ENCODE measurements at places on chromosomes 6 and 20. TPM values are rescaled to one million over a fixed set of nuclear protein-coding genes. Genes with fewer than 3 reads are reported as not detected.

DNA sequence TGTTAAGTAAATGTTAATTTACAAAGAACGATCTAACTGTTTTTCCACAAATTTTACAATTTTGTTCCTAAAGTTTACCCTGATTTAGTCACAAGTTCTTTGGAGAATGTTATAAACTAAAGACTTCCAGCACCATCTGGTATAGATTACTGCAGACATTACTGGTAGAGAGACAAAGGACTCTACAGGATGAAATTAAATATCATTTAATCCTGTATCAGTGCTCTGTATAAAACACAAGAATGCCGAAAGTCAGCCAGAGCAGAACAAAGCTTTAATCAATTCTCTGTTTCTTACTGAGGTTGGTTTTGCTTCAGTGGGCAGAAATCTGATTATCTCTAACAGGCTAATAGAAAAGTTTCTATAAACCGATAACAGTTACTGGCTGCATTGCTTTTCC lies 763.6 kb downstream of the TENT5A start:
- no peak for DNase-seq

TGM3 gene
- not detected for total RNA-seq

GRCh38 chr20:41654884-41655283 lies 36.7 kb upstream of the CHD6 start:
- DNase-seq, result peak; percentile 33

GRCh38 chr20:10928841-10929421 lies 255.1 kb upstream of the JAG1 start:
- no peak for DNase-seq

DNA sequence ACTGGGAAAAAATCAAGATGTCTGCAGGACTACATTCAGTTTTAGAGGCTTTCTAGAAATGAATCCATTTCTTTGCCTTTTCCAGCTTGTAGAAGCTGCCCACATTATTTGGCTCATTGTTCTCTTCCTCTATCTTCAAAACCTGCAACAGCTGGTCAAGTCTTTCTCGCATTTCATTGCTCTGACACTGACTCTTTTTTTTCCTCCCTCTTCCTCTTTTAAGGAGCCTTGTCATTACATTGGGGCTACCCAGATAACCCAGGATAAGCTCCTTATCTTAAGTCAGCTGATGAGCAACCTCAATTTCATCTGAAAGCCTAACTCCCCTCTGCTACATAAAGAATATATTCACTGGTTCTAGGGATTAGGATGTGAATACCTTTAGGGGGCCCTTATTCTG lies 53.2 kb upstream of the CEP162 start:
- no peak for DNase-seq

DNA sequence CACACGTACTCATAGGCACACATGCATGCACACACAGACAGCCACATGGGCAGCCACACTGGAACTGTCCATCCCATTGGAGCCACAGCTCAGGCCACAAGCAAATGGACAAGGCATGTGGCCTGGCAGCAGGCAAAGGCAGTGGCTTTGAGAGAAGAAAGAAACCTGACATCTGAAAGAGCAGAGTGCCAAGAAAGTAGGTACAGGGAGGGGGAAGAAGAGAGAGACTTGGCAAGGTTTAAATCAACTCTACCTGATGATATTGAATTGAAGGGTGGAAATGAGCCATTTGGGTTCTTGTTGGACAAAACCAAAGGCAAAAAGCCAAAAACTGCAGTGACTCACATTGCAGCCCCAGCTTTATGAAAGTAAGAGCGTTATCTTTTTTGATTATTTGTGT lies 142.7 kb downstream of the PCSK2 start:
- no peak for DNase-seq

ZBTB46 gene
- total RNA-seq, result 7.3 TPM

GRCh38 chr20:57212534-57213276 lies 53.7 kb downstream of the BMP7 start:
- DNase-seq, result peak; percentile 93

DNA sequence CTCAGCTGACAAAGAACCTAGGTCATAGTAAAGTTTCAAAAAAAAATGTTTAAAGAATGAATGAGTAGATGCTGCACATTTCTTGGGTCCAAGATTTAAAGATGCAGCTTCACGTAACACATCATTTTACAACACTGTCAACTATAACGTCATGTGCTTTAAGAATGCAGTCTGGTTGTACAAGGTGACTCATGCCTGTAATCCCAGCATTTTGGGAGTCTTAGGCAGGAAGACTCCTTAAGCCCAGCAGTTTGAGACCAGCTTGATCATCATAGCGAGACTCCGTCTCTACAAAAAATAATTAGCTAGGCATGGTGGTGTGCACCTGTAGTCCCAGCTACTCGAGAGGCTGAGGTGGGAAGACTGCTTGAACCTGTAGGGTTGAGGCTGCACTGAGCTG lies 21.9 kb downstream of the SLC17A5 start:
- peak; percentile 10 for DNase-seq

HCRTR2 gene
- total RNA-seq, result not detected

DNA sequence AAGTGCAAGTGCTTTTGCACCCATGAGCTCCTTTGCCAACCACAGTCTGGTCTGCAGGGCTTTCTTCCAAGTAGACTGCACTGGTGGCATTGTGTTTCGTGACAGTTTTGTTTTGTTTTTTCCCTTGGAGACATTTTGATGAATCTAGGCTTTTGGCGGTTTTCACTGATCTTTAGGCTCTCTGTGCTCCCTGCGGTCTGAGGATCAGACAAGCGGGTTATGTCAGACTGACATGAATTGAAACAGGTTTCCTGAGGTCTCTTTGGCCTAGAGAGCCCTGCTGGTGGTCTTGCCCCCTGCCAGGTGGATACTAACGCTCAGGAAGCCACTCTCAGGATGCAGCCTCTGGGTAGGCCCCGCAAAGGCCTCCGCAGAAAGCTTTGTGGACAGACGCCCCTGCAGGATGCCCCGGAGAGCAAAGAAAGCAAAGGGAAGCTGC lies 555.4 kb upstream of the AGPAT4 start:
- no peak for DNase-seq

DNA sequence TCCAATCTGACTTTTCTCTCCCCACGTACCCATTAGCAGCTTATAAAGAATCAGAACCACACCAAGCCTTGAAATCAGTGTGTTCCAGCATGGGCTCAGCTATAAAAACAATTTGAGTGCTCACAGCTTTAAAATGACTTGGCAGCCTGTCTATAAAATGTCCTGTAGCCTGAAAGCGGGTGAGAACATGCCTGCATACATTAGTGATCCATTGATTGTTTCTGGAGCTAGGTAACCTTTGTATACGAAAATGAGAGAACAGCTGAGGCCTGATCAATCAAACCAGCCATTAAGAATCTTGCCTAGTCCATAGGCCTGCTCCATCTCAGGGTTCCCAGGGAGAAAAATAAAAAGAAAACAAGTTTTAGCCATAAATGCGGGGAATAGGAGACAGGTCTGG lies 245.8 kb upstream of the SULF2 start:
- no peak for DNase-seq

DNA sequence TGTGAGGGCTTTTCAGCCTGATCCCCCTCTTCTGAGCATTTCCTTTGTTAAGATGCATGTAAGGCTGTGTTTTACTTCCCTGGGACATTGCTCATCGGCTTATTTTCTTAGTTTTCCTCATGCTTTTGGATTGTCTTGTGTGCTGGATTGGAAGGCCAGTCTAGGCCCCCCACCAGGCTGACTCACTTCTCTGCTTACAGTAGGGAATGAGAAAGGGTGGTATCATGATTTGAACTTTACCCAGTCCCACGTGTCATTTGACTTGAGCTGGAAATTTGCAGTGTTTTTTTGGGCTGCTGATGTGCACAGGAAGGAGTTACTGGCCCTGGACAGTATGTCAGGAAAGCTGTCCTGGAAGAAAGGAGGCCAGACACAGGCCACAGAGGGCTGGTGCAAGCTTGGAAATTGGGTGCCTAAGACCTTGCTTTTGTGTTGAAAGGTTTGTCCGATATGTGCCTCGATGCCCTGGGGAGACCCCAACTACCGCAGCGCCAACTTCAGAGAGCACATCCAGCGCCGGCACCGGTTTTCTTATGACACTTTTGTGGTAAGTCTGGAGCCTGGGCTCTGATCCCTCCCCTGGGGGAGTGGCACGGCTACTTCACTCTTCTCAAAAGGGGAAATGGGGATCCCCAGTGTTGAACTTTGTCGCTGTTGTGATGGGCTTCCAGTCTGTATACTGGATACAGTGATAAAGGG lies 12.8 kb downstream of the RNF114 start:
- peak; percentile 56 for DNase-seq

DNA sequence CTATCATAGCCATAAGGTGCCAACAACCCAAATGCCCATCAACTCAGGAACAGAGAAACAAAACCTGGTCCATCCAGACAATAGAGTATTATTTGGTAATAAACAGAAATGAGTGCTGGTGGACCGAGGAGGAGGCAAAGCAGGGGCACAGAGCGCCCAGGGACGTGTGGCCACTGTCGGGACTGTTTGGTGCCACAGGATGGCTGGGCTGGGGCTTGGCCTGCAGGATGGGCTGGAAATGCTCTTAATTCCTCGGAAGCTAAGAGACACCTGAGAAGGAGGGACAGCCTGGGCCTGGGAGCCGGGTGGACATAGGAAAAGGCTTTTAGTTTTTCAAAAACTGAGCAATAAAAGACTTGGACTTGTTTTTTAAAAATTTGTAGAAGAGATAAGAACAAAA lies 216.4 kb downstream of the DLL1 start:
- DNase-seq, result no peak

DNA sequence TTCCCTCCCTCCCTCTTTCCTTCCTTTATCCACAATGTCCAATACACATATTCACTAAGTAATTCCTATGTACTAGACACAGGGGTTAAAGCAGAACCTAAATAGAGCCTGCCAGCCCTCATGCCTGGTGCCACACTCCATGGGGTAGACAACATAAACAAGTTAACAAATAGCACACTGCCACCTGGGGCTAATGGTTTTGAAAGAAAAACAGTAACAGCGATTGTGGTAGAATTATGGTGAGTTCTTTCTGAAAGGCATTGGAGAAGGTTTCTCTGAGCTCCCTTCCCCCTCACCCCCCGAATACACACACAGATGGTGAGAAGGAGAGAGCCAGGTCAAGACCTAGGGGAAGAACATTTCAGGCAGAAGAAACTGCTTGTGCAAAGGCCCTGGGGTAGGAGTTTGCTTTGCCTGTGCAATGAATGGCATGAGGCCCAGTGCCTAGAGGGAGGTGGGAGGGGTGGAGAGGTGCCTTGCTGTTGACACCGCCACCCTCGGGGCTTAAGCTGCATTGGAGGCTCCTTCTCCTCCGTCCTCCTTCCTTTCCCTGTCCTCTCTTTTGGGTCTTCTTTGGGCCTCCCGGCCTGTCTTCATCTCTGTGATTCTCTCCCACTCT lies 502.4 kb upstream of the SULF2 start:
- DNase-seq, result no peak

DNA sequence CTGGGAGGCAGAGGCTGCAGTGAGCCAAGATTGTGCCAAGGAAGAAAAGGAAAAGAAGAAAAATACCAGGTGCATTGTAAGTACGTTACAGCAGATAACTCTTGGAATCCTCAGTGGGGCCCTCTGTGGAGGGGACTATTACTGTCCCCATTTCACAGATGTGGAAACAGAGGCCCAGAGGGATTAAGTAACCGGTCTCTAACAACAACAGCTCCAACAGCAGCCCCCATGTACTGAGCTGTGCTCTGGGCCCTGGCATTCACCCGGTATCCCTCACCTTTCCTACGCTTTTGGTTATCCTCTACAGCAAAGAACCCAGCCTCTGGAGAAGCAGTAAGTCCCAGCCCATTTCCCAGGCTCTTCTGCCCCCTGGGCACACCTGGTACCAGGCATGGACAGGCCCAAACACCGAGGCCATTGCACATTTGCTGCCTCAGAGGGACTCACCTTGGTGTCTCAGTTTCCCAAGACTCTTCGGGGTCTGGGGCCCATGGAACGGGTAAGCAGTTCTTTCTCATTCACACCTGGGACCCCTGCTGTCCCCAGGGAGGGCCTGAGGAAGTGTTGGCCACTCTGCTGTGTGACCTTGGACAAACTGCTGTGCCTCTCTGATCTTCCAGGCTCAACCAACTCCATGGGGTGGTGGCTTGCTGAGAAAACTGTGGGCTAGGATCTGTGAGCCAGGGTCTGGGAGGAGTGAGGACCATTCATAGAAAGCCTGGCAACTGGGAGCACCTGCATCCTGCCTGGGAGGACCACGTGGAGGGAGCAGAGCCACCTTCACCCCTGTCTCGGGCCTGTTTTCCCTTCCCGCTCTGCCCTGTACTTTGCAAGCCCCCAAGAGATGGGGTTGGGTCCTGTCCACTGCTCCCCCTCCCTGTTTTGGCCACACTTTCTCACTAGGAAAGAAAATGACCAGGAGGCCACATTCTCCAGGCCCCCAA lies 59.9 kb downstream of the SNAI1 start:
- no peak for DNase-seq

WASF1 gene
- 15.8 TPM for total RNA-seq

- DNase-seq, result peak; percentile 63
These were observed 12.9 kb upstream of the WFDC2 start for GRCh38 chr20:45456632-45457031.

DNA sequence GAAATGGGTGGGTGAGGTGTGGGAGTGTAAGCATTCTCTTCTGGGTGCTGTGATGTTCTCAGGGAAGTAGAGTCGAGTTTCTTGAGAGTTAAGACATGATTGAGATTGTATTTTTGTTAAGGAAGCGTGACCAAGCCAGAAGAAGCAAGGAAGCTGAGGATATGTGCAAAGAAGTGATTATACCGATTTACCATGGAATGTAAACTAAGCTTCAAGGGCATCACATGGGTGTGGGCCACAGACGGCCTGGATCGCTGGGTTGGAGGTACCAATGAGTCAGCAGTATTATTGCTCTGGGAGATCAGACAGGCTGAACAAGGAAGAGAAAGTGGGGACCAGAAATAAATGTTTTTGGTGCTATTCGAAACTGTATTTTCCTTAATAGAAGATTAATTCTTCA lies 184.1 kb upstream of the GMDS start:
- no peak for DNase-seq

- DNase-seq, result no peak
These were observed 19.4 kb upstream of the CST3 start for GRCh38 chr20:23657202-23657601.

ASIP gene
- total RNA-seq, result not detected

LY6G5C gene
- total RNA-seq, result 1.6 TPM

- DNase-seq, result no peak
These were observed 41.6 kb downstream of the LYRM4 start for GRCh38 chr6:5219011-5219691.

- DNase-seq, result peak; percentile 58
These were observed 97.8 kb upstream of the OGFRL1 start for GRCh38 chr6:71190809-71191208.

DNA sequence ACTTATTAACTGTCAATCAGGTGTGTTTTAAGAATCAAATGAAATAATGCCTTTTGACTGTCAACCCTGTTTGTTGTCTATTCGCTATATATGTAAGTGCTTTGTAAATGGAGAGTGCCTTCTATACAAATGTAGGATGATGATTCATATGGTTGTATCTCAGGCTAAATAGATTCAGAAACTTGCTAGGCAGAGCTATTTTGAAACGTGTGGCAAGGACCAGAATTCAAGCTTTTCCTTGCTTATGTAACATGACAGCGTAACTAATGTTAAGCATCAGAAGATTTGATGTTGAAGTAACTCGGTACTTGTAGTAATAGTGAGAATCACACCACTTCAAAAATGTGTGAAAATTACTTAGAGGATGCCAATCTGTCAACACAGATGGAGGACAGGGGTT lies 3.4 kb downstream of the OGFRL1 start:
- no peak for DNase-seq

OXT gene
- total RNA-seq, result not detected

GRCh38 chr6:12586721-12587480 lies 129.7 kb upstream of the PHACTR1 start:
- peak; percentile 39 for DNase-seq

MYB gene
- 4.4 TPM for total RNA-seq

GRCh38 chr6:14804001-14804784 lies 441.7 kb upstream of the JARID2 start:
- no peak for DNase-seq
